ENCODE measurements at places on chromosomes 6 and 20.

- DNase-seq, result no peak
Observed at GRCh38 chr6:21870076-21870730, 276.7 kb downstream of the SOX4 start.

- DNase-seq, result no peak
Observed at GRCh38 chr6:90384720-90385119, 88.1 kb upstream of the BACH2 start.

GRCh38 chr20:665276-665675, 10.3 kb downstream of the SCRT2 start:
- DNase-seq, result no peak

DNA sequence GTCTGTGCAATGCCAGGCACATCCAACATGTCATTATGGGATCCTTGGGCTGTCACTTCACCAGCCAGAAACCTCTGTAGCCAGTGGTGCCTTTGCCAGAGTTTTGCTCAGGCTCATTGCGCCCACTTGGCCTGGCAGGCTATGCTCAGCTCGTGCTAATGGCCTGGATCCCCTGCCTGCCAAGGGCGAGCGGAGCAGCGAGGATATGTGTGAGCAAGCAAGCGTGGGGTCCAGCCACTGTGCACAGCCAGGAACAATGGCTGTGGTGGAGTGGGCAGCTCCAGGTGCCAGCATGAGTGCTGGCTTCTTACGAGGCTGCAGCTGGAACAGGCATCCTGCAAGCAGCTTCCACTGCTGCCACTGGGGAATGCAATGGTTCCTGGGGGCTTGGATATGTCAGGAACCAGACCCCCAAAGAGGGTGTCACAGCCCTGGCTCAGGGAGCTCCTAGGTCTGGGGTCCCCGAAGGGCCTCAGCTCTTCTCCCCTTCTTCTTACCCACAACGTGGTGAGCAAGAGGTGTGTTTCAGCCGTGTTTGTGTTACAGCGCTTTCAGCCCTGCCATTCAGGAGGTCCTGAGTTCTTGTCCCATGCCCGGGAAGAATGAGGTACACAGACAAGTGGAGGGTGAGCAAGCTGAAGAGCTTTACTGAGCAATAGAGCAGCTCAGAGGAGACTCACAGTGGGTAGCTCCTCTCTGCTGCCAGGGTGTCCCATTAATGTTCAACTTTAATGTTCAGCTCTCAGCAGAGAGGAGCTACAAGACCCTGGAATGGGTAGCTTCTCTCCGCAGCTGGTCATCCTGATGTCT, 22.3 kb upstream of the TOP1 start:
- no peak for DNase-seq

GRCh38 chr6:3398755-3399696, 57.8 kb downstream of the SLC22A23 start:
- no peak for DNase-seq

DNA sequence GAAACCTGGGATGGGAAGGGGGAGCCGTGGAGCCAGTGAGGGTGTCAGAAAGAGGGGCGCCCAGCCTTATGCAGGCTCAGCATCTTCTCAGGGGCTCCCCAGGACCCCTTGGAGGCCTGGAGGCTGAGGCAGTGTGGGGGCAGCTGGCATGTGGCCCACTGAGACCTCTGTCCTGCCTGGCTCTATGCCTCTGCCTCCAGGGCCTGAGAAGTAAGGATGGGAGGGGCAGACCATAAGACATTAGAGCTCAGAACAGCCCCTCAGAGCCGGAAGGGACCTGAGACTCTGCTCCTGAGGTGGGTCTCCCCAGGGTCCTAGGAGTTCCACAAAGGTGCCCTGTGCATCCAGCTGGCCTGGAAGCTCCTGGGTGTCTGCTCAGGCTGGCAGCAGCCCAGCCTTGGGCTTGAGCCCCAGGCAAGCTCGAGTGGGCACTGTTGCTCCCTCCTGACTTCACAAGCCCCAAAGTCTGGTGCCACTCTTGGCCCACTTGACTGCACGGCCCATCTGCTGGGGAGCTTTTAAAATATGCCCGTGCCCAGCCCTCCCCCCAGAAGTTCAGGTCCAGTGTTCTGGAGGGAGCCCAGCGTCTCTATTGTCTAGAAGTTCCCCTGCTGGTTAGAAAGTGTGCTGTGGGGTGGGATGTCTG, 126.8 kb downstream of the GRM4 start:
- DNase-seq, result no peak

DNA sequence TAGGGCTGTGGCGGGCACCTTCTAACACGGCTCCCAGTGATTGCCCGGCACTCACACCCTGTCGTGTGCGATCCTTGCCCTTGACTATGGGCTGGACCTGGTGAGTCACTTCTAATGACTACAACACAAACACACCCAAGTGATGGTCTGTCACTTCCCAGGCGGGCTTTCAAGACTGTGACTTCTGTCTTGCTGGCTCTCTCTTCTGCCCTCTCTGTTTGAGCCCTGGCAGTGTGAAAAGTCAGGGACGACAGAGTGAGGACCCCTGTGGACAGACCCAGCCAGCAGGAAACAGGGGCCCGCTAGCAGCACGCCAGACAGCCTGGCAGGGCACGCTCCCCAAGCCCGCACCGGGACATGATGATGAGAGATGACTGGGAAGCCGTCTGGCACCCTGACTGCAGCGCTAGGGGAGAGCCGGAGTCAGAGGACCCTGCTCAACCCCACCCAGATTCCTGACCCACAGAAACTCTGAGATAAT, 43.0 kb downstream of the KIF16B start:
- no peak for DNase-seq

All from T47D (cell line).